DMS 273 treated with DMSO at 0.1 percent for 48 hours (cell line): ENCODE measurements at places on chromosomes 7 and 10.

DNA sequence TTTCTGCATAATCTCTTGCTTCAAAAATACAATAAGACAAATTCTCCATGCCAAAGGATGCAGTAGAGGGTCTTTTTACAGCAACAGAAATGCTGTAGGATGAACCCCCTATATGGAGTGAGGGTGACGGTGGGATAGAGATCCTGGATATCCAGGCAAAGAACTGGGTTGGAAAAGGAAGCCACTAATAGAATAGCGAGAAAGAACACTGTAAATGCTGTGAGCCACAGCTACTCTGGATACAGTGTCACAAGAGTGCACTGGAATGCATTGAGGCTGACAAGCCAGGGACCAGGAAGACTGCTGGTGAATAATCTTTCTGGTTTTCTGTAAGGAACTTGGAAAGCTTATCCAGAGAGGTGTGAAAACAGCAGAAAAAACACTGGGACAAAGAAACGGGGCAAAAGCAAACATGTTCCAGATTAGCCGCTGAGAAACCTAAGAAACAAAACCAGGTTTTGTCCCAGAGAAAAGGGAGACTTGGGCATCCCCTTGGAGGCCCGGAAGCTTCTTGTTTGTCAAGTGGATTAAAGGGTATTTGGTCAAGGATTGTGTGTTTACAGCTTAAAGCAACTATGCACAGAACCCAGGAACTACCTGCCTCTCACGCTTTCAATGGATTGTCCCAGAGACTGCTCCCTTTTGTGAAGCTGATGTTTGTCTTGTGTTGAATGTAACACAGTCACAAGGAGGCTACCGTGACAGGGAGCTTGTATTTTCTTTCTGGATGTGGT is 6.2 kb upstream of the MSMB start:
- DNase-seq, result no peak

- DNase-seq, result no peak
Observed at GRCh38 chr7:87541648-87542047, 59.0 kb downstream of the ABCB1 start.

DNA sequence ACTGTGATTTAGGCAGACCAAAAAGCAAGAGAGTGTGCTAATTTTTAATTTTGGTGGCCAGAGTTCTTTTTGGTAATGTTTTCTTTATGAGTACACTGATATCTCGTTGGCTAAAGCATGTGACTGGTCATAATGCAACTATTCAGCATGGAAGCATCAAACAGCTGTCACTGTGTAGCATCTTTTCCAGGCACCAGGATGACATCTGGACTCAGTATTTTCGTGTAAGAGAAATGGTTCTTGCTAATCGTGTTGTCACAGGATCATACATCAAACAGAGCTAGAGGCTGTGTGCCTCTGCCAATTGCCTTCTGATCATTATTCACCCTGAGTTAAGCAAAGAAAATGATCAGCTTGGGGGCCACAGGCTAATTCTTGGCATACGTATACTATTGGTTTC is 118.9 kb downstream of the SND1 start:
- DNase-seq, result peak; percentile 25

GRCh38 chr7:4783292-4783652 is 7.8 kb downstream of the AP5Z1 start:
- DNase-seq, result no peak

DNA sequence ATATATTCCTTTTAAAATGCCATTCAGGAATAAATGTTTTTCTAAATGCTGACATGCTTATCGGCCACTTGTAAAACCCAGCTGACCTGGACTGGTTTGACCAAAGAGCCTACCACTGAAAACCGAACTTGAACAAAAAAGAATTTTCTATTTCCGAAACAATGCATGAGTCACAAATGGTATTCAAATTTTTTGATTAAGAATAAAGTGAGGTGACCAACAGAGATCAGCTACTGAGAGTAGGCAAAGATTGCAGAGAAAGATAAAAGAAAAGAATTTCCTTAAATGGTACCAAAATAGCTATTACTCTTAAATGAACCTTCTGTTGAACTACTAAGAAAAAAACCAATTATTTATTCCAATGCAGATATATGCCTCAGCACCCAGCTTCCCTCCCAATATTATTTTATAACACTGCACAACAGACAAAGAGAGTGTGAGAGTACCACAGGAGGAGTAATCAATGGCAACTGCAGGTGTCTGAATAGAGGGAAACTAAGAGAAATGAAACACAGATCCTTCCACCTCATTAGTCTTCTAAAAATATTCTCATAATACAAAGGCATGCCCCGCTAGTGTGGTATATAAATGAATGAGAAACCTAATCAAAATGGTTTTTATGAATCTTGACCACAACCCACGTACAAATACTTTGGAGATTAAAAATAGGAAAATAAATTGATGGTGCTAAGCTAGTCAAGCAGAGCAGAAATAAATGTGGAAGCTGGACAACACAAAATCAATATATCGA is 20.1 kb downstream of the OSBPL3 start:
- no peak for DNase-seq

DNA sequence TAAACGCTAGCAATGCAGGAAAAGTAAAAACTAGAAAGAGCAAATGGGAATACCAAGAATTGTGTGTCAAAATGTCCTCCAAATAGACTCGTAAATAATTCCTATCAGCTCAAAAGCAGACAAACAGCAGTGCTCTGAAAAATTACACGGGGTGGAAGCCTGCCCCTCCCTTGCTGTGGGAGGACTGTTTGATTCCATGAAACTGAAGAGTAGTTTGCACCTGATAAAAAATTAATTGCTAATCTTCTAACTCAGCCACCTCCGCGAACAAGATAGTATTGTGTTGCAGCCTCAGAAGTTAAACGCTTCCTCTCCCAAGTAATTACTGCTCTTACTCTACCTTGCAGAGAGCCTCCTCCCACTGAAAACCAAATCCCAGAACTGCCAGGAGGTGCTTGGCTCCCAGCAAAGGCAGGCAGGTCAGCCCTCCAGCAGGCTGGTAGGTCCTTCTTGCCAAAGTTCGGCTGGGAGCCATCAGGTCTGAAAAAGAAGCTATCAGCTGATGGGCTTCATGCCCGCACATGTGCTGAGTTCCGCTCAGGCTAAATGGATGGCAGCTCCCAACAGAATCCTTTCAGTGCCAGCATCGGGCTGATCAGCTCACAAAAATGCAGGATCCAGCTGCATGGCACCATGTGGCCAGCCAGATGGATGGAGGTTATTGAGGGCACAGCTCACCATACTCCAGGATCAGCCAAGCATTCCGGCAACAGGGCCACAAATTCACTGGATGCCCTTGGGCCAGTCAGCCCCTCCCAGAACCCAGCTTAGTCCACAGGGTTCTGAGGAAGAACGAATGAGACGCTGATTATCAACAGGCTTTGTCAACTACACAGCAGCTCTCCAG is 37.1 kb downstream of the MAD1L1 start:
- peak; percentile 95 for DNase-seq

- peak; percentile 7 for DNase-seq
Observed at GRCh38 chr10:62437696-62438095, 63.5 kb downstream of the ZNF365 start.

DNA sequence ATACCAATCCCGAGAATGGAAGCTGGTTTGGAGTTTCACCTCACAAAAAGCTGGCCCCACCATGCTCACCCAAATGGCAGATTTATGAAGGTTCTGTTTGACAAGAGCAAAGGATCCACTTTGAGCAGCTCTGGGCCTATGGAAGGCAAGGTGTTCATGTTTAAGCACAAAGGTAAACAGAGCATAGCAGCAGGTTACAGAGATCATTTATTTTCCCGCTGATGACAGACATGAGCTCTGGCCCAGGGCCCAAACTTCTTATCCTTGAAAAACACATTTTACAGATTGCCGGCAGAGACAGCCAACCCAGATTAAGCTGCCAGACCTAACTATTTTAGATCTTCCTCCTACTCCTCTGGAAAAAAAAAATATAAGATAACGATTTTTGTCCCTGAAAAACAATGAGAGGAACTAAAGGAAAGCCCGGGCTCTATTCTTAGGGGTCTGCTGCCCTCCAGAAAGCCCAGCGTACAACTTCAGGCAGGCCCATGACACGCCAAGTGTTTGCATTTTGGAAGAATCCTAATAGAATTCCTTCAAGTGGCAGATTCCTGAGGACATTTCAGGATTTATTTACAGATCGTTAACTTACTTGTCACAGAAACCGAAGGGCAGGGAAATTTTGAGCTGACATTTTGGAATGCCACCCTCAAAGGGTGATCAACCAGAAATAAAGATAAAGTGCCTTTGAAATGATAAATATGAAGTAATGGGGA is 40.0 kb downstream of the SYPL1 start:
- DNase-seq, result peak; percentile 51

GRCh38 chr7:129072479-129073011 is 17.6 kb upstream of the TNPO3 start:
- DNase-seq, result no peak

DNA sequence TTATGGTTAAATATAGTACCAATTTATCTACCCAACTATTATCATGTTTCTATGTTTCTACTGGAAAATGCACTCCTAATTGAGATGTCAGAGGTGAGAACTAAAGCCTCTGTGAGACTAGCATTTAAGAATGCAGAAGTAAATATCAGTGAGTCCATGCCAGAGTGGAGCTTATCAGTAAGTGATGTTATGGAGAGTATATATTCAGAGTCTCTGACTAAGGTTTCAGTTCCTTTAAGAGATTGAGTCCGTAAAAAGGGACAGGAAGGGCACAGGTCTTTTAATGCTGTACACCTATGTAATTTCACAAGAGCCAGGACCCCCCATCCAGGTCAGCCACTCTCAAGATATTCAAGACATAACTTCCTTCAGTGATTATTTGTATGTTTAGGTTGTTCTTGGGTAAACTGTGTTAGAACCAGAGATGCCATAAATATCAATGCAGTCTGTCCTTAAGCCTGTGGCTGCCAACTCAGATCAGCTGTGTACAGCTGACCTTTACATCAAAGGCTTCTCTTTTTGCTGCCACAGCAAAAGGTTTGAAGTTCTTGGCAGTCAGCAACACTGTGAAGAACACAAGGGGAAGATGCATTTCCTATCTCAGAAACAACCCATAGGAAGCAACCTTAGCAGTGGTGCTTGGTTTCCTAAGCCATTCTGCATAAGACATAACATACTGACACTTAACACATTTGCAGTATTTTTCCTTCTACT is 244.8 kb downstream of the BICC1 start:
- no peak for DNase-seq

DNA sequence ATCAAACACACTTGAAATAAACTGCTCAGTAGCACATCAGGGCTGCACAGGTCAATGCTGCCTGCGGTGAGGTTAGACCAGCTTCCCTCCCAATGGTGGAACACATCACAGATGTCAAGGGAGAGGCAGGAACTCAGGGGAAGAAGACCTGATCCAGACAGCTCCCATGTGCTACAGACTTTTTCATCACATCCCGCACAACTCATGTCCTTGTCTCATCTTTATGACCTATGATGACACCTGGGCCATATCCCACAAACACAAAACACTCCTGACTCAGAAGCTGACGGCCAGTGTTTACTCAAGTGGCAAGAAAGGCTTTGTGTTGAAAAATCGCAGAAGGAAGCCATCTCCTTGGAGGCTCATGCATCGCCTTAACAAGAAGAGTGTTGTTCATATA is 91.6 kb downstream of the HTR5A start:
- DNase-seq, result no peak

DNA sequence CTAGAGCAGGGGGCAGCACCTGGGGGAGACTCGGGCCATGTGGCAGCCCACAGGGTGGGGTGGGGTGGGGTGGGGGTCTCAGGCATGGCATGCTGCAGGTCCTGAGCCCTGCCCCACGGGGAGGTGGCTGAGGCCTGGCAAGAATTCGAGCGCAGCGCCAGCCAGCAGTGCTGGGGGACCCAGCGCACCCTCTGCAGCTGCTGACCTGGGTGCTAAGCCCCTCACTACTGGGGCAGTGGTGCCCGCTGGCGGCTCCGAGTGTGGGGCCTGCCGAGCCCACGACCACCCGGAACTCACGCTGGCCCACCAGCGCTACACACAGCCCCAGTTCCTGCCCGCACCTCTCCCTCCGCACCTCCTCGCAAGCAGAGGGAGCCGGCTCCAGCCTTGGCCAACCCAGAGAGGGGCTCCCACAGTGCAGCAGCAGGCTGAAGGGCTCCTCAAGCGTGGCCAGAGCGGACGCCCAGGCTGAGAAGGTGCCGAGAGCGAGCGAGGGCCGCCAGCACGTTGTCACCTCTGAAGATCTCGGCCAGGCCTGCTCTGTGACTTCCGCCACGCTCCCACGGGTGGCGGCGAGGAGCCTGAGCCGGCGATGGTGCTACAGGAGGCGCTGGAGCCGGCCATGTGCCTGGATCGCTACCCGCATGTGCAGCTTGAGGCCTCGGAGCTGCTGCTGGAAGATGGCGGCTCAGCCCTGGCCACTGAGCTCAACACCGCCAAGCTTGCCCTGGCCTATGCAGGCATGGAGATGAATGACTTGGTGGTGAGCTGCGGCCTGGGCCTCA is 145.1 kb upstream of the C7orf33 start:
- no peak for DNase-seq

- DNase-seq, result no peak
Observed at GRCh38 chr7:155798673-155799439, 13.4 kb downstream of the SHH start.

DNA sequence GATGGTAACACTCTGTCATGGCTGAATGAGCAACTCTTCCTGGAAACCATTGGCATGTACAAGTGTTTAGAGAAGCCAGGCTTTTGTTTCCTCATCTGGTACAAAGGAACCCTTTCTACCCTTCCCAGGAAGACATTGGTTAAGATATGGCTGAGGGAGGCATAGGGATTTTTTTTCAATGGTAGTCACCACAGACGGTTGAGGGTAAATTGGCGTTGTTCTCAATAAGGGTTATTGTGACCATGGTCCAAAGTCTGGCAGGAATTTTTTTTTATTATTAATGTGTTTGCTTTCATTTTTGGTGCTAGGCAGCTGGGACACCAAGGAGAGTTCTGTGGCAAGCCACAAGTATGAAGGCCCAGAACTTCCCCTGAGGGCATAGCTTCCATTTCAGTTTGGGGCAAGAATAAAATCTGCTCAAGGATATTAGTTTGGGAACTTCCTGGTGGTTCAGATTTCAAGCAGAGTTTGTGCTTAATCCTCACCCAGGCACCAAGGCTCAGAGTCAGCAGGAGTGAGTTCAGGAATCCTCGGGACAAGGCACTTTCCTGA is at the start of gene PLEKHS1:
Gene PLEKHS1 (plus strand): TSS at position 502 of the 552 bp plus-strand sequence. CDS start 3,596 bp downstream, outside the sequence.
- no peak for DNase-seq

DNA sequence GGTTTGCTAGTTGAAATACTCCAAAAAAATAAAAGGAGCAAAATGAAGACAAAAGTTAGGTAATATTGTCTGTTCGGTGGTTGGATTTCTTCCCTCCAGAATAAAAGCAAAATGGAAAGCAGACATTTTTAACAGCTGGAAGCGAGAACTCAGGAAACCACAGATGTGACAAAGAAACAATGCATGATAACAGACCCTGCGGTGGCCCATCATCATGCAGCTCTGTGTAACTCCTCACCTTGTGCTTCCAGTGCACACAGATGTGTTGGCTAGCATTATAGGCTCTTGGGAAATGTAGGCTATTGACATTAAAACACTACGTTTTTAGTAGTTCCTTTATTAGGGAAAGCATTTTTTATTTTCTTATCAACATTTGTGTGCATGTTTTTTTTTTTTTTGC is 53.9 kb upstream of the ARL4A start:
- DNase-seq, result no peak

DNA sequence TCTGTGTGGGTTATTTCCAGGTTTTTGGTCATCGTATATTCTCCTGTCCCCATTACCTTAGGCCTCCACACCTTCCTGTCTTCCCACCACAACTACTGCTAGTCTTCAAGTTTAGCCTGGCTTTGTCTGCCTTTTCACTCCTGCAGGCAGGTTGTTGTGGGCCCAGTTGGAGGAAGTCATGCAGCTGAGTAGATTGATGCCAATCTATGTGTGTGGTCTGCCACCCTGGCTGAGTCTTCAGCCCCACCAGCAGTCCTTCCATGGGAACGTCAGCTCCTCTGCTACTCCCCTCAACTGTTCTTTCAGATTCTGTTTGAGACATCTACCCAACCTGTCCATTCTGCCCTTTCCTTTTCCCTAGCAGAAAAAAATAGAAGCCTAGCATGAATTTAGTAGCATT is 6.3 kb downstream of the RINT1 start:
- DNase-seq, result no peak
